Upper lobe of right lung (tissue), 1 donor: ENCODE measurements at places on chromosomes 5 and 9. TPM values are rescaled to one million over a fixed set of nuclear protein-coding genes. Genes with fewer than 3 reads are reported as not detected.

DNA sequence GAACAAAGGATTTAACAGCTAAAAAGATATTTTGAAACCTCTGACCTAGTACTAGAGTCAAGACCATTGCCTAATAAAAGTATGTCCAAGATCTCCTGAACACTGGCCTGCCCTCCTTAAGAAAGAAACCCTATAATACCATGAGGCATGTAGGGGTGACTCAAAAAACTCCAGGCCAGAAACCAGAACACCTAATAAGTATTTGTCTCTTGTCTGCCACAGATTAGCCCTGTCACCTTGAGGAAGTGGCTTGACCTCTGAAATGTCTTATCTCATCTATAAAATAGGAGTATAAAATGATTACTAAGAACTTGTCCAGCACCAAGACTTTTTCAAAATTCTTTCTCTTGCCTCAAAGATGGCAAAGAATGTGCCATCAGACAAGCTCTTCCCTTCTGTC, 125.5 kb upstream of the RASGRF2 start:
- DNase-seq, result no peak

DNA sequence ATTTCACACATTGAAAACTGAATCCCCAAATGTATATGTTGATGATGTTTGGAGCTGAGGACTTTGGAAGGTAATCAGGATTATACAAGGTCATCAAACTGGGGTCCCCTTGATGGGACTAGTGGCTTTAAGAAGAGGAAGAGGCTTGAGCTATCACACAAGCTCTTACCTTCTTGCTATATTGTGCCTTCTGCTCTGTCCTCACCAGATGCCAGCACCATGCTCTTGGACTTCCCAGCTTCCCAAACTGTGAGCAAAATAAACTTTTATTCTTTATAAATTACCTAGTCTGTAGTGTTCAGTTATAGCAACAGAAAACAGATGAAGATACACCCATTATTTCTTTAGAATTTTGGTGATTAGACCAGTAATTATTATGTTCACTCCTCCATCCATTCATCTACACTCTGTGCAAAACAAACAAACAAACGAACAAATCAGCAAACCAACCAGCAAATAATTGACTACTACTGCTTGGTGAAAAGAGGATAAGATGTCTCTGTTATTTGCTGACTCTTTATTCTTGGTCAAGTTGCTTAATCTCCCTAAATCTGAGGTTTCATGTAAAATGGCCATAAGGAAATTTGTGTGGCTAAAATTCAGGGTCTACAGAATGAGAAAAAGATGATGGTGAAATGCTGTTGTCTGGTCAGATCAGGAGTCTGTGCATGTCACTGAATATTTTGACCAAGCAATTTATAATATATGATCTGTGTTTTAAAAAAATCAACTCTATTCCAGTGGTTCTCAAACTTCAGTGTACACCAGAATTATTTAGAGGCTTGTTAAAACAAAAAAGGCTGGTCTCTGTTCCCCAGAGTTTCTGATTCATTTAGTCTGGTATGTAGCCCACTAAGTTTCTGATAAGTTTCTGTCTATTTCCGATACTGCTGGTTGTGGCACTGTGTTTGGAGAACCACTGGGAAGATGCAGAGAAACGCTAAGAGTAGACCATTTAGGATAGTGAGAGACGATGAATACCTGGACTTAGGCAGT, 854.1 kb downstream of the MAT2B start:
- no peak for DNase-seq

DNA sequence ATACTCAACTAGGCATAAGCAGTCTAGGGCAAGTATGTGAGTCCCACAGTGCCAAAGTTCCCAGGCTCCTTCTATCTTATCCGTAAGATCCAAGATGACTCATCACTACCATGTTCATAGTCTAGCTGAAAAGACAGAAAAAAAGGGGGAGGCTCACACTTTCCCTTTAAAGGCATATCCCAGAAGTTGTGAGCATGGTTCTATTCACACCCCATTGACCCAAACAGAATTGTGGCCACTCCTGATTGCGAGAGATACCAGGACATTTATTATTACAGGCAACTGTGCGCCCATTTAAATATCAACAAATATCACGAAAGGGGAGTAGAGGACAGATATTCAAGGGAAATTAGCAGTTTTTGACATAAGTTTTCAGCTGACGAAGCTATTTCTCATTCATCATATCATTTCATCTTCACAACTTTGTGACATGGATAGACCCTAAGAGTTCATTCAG, 8.1 kb upstream of the PFDN1 start:
- no peak for DNase-seq

DNA sequence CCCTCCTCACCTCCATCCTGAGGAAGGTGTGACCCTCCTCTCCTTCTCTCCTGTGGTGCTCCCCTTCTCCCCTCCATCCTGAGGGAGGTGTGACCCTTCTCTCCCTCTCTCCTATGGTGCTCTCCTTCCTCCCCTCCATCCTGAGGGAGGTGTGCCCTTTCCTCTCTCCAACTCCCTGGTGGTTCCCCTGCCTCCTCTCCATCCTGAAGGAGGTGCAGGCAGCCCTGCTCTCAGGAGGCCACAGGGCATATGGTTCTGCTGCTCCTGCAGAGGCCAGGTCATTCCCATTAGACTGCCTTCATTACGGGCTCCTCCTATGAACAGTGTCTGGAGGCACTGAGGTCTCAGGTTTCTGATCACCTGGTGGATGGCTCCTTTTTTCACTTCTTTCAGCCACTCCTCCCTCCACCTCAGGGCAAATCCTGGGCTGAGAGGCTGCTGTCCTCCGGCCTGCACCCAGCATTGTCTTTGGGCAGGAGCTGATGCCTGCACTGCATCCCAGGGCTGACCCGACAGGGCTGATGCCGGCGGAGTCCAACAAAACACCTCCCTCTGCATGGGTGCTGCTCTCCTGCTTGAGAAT, 197.1 kb downstream of the MED10 start:
- DNase-seq, result no peak

- DNase-seq, result no peak
These were observed 21.0 kb upstream of the FAM151B start for GRCh38 chr5:80466669-80467485.

GRCh38 chr5:149264439-149265067, 7.1 kb upstream of the AFAP1L1 start:
- no peak for DNase-seq

GRCh38 chr5:91313757-91314673, 69.1 kb downstream of the ARRDC3 start:
- DNase-seq, result no peak

GRCh38 chr5:5340206-5340729, 82.2 kb upstream of the ICE1 start:
- no peak for DNase-seq

GRCh38 chr5:32004404-32004803, 169.7 kb downstream of the GOLPH3 start:
- no peak for DNase-seq

DNA sequence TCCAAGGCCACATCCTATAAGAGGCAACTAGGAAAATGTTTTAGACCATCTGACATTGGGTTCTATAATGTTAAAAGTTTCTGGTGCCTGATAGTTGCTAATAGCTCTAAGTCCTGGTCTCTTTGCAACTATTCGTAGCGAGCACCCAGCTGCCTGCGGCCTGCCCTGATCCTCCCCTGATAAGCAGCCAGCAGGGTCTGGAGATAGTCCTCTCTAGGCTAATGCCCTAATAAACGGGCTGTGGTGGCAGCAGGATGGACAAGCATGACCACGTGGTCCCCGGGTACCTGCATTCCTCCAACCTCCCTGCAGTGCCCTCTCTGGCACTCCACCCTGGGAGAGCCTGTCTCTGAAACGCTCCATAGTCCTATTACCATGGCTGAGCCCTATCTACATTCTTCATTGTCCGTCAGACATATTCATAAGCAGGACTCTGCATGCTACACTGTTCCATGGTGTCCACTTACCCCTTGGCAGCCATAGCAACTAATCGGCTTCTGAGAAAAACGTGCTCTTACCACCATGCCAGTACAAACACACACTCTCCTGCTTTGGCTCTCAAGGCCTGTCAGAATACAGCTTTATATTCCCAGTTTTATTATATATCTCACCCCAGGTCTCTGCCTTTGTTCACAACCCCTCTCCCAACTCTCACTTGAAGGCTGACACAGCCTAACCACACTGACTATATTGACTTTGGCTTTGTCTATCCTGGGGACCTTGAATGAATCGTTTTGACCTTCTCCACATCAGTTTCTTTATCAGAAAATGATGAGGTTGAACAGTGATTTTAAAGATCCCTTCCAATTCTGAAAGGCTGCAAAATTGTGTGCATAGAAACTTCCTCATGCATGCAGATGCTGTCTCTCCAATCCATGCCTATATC, 49.9 kb upstream of the DAPK1 start:
- DNase-seq, result no peak

GRCh38 chr5:107863125-107863524, 192.4 kb upstream of the EFNA5 start:
- no peak for DNase-seq

DNA sequence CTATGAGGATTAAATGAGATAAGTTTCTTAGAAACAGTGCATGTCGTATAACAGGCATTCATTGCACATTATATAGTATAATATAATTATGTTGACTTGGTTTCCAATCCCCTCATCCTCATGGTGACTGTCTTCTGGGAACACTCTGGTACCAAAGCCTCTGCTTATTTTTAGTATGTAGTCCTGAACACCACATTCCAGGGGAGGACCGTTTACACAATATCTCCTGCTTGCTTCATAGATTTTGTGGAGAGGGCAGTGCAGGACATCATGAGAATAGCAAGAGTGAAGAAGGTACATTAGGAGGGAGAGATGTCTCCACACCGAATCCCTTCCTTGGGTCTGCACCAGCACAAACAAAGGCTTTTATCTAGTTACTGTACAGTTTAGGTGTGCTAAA, 20.5 kb upstream of the BHMT start:
- DNase-seq, result no peak

OTULINL gene
- total RNA-seq, result 104 TPM

SH2D3C gene
- 85.3 TPM for total RNA-seq
